ENCODE measurements at places on chromosomes 7 and 10.

- DNase-seq, result no peak
Measured at GRCh38 chr10:129156406-129156805, 310.6 kb upstream of the MGMT start.

DNA sequence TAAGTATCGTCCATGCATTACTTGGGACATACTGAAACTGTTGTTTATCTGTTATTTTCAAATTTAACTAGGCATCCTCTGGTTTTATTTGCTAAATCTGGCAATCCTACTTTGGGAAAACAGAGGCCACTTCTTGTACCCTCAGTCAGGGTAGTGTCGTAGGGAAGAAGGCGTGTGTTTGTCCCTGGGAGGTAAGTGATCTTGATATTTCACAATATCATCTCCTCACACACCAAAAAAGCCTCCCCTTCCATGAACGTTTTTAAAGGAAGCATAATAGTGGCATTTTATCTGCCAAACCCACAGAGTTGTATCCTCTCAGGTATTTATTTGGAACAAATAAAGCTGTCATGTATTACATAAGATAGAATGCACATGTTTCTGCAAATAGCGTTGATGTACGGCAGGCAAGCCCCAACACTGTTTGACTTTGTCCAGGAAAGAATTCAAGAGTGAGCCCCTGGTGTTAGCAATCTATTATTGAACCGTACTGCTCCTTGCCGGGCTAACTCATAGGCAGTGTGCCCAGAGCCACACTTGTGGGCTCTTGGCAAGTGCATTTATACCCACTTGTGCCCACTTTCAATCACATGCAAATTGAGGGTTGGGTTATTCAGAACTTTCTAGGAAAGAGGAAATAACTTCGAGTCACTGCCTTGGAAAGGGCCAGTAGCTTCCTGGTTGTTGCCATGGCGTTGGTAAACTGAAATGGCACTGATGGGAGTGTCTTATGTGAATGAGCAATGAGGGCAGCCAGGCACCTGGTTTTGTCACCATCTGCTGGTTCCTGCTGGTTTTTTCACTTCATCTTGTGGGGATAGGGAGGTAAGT is 266.0 kb downstream of the USP6NL start:
- DNase-seq, result no peak

- DNase-seq, result no peak
Measured at GRCh38 chr10:34808801-34809745, 6.0 kb downstream of the PARD3 start.

GRCh38 chr7:143394068-143394467 is 12.9 kb downstream of the ZYX start:
- no peak for DNase-seq

DNA sequence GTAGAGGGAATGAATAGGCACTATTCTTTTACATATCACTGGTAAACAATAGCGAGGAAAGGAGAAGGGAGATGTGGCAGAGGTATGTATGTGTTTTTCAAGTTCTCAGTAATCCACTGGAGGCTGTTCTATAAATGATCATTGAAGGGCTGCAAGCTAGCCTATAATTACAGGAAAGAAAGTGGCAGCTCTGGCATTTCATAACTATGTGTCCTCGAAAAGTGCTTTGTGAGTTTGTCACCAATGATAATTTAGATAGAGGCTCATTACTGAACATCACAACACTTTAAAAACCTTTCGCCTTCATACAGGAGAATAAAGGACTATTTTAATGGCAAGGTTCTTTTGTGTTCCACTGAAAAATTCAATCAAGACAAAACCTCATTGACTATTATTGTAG is 235.1 kb downstream of the FOXP2 start:
- DNase-seq, result no peak

GRCh38 chr7:30028749-30029635 is 780 bp downstream of the PLEKHA8 start:
- DNase-seq, result no peak

- no peak for DNase-seq
Measured at GRCh38 chr10:87053577-87054181, 33.6 kb downstream of the FAM25A start.

DNA sequence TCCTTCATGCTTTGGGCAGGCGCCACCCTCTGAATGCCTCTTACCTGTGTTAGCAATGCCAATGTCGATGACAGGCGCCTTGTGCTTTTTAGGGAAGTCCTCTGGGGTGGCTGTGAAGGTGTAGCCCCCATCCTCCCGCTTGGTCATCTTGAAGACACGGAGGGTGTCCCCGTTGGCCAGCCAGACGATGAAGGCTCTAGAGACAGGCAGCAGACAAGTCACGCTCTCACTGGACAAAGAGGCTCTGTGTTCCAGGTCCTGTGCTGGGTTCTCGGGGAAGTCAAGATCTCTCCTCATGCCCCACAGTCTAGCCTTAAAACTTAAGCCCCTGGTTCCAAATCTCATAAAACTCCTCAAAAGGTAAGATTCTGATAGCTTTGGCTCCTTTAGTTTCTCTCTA is 5.1 kb downstream of the TBL2 start:
- no peak for DNase-seq
